ENCODE measurements at places on chromosomes 1 and 21. TPM values are rescaled to one million over a fixed set of nuclear protein-coding genes. Genes with fewer than 3 reads are reported as not detected.

SCCPDH gene
- total RNA-seq, result 79.0 TPM

SYPL2 gene
- total RNA-seq, result 4.2 TPM

VHLL gene
- total RNA-seq, result not detected

ANKRD35 gene
- 3.8 TPM for total RNA-seq

LRRC8B gene
- 21.9 TPM for total RNA-seq

DNA sequence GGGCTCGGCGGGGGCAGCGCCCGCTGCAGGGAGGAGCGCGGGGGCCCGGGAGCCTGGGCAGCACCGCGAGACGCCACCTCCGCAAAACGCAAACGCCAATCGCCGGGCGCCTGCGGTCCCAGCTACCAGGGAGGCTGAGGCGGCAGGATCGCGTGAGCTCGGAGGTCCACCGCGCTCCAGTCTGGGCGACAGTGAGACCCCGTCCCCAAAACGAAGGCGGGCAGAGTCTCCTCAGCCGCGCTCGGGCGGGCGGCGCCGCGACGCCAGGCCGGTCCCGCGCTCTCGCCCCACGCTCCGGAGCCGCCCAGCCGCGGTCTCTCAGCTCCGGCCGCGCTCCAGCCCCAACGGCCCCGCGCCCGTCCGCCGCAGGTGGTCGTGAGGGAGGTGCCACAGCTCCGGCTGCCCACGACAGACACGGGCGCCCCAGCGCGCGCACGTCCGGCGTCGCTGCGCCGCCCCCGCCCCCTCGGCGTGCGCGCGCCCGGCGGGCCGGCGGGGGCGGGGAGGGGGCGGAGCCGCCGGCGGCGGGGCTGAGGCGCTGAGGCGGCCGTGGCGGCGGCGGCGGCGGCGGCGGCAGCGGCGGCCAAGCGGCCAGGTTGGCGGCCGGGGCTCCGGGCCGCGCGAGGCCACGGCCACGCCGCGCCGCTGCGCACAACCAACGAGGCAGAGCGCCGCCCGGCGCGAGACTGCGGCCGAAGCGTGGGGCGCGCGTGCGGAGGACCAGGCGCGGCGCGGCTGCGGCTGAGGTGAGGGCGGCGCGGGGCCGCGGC, at the start of gene ADARB1:
Gene ADARB1 (plus strand): TSS at position 533 of the 770 bp plus-strand sequence. CDS start 97,077 bp downstream, outside the sequence.
- DNase-seq, result peak; percentile 77

DNA sequence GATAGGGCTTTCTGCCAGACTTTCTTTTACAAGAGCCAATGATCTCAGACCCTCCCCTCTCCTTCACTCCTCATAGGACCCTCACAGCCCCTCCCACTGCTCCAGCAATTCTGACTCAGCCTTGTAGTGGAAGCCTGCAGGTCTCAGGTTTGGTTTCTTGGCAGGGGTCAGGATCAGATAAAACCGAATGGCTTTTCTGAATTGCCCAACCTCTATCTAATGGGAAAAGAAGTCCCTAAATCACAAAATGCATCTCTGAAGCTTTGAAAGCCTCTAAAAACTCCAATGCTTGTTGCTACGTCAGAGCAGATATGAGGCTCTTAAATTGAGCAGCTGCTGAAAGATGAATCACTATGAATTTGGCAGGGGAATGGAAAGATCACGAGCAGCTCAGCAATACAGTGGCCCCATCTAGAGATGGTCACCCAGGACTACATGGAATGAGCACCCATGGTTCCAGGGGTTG, 74.5 kb downstream of the NID1 start:
- no peak for DNase-seq

DNA sequence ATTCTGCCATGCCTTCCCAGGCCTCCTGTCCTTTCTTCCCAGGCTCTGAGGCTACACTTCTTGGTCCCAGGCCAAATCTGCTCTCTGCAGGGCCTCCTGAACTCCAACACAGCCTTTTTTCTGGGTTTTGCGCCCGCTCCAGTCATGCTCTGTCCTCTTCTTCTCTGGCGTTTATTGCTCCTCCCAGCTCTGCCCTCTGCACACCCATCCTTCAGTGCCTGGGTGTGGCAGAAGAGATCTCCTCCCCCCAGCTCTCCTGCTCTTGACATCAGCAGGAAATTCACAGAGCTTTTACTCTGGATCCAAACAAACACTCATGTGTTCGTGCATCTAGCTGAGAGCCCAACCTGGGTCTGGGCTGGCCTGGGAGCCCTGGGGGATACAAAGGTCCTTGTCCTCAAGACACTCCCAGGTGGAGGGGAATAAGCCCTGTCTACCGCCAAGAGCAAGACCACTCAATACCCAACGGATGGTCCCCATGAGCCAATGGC, 22.9 kb upstream of the EPS8L3 start:
- peak; percentile 57 for DNase-seq

DNA sequence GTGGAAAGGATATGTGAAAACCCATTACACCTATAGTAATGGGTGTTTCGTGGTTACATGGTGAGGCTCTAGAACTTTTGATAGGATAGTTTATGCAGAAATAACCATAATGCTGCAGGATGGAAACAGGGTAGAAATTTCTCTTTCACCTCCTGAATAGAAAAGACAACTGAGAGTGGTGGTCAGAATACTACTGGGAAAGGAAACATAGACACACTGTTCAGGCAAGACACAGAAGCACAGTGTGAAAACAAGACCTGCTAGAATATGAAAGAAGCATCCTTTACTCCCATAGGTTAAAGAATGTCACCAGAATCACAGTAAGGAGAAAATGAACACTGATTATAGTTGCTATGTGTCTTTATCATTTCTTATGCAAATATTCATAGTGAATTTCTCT, 496.6 kb downstream of the DPYD start:
- DNase-seq, result no peak

DNA sequence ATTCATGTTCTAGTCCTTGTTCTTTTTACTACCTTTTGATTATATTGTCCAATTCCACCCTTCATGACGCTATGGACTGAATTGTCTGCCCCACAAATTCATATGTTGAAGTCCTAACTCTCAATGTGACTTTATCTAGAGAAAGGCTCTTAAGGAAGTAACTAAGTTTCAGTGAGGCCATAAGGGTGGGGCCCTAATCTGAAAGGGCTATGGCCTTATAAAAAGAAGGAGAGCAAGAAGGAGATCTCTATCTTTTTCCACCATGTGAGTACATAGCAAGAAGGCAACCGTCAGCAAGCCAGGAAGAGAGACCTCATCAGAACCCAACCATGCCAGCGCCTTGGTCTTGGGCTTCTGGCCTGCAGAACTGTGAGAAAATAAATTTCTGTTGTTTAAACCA, 95.9 kb downstream of the HIVEP3 start:
- DNase-seq, result no peak

DNA sequence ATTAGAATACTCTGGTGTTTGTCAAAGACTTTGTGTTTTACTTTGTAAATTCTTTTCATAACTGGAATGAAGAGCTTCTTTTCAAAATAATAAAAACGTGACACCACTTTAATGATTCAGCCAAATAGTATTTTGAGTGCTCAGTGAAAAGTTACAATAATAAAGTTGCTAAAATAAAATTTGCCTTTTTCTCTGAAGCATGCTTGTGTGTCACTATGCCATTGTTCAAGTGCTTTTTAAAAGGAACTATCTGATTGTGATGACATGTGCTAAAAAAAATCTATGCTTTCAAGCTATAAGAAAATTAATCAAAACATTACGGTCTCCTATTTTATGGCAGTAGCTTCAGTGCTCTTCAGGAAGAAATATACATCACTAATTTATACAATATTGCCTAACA, 1290.5 kb upstream of the B3GALT2 start:
- no peak for DNase-seq

DNA sequence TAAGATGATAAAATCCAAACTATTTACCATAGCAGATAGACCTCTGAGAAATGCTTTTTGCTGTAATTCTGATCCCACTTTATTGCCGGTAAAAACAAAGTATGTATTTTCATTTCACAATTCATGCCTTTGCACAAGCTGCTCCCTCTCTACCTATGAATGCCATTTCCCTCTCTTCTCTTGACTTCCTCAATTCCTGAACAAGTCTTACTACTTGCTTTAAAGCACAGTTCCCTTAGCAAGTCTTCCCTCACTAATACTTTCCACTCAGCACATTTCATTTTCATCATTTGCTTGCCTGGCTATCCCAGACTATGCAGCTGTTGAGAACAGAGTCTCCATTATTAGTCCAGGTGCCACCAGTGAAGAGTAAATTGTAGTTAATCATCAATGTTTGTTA, 13.8 kb downstream of the GPATCH2 start:
- no peak for DNase-seq

DNA sequence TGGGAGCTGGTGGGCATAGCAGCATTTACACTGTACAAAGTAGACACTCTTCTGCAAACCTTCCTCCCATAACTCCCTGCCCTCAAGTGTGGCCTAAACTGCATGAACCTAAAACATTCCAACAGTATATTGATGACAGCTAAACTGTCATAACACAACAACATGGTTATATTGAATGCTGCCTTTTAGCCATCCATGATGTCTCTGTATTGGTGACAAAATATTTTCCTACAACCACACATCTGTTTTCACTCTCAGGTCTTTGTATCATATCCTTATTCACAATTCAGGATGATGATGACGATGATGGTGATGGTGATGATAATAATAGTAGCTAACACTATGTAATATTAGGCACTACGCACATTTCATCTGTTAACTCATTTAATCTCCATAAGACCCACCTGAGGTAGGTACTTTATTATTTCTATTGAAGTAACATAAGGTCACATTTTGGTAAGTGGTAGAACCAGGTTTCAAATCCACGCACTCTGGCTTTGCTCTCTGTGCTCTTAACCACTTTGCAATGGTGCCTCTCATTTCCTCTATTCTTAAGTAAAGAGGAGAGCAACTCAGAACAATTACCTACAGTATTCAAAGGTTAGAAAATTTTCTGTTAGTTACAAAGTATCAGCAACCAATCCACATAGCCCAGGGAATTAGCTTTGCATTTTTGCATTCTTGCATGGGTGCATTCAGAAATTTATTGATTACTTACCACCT, 185.1 kb upstream of the LMO4 start:
- no peak for DNase-seq

GRCh38 chr21:17631195-17631594, 18.5 kb upstream of the BTG3 start:
- no peak for DNase-seq

GRCh38 chr1:29380532-29380931, 144.2 kb downstream of the PTPRU start:
- no peak for DNase-seq

DNA sequence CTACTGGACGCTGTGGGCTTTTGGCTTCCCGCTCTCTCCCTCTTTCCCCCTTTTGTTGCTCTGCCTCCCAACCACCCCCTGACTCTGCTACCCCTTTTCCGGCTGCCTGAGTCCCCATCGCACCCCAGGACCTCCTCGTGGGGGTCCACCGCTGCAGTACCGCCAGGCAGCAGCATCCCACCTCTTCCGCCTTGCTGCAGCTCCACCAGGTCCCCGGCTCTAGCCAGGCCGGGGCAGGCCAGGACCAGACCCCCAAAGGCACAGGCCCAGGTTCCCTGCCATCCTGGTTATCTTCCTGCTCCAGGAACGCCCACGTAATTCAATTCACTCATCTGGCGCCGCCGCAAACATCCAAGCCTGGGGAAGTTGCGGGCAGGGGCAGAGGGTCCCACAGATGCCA, 139.8 kb downstream of the LIPI start:
- DNase-seq, result no peak

DNA sequence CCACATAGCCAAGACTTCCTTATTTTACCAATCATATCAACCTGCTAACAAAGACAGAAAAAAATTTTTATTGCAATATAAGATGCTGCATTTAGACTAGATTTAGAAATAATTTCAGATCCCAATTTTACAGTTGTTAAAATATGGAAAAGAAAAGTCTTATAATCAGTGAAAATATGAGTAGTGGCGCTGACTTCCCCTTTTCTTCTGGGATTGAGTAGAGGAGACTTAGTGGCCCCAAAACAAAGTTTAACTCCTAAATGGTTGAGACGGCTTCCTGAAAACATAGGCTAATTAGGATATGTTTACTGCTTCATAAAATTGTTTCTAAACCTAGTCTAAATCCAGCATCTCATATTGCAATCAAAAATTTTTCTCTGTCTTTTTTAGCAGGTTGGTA, 68.4 kb downstream of the RAB3GAP2 start:
- DNase-seq, result no peak

DNA sequence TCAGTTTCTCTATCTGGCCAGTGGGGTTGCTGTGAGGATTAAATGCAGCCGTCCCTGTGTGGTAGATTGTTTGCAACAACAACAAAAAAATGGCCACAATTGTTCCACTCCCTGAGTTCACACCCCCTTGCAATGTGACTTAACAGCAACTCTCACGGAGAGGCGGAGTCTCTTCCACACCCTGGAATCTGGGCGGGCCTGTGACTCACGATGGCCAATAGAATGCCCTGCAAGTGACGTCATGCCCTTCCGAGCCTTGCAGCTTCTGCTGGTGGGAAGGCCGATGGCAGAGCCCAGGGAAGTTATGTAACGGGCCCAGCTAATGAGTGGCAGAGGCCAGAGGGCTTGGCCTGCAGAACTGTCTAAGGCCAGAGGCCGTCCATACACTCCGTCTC, 87.9 kb downstream of the RIPK4 start:
- DNase-seq, result peak; percentile 94

DNA sequence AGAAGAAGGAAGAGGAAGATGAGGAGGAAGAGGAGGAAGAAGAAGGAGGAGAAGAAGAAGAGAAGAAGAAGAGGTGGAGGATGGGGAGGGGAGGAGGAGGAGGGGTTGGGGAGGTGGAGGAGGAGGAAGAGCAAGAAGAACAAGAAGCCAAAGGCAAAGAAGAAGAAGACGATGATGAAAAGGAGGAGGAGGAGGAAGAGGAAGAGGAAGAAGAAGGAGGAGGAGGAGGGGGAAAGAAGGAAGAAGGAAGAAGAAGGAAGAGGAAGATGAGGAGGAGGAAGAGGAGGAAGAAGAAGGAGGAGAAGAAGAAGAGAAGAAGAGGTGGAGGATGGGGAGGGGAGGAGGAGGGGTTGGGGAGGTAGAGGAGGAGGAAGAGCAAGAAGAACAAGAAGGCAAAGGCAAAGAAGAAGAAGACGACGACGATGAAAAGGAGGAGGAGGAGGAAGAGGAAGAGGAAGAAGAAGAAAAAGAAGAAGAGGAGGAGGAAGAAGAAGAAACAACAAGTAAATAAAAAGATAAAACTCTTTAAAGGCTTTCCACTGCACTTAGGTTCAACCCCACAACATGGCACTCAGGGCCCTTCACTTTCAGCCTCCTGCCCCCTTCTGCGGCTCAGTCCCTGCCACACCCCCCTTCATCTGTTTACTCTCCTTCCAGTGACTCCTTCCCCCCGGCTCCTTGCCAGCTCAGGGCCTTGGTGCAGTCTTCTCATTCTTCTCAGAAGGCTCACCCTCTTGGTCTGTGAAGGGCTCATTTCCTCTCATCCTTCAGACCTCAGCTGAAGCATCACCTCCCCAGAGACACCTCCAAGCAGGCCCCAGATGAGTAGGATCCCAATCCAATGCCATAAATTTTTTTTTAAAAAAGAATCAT, 114.0 kb downstream of the KCNN3 start:
- DNase-seq, result peak; percentile 10

- DNase-seq, result no peak
Observed at GRCh38 chr1:85058786-85059185, 10.5 kb upstream of the MCOLN3 start.

DNA sequence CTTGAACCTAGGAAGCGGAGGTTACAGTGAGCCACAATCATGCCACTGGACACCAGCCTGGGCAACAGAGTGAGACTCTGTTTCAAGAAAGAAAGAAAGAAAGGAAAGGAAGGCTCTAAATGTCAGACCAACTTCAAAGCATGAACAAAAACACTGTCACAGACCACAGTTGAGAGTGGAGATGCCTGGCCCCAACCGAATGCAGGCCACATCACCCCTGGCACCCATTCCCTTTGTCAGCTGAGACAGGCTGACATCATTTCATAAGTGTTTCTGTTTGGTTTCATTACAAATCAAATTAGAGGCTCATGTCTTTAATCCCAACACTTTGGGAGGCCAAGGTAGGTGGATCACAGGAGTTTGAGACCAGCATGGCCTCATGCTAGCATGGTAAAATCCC, 28.6 kb upstream of the NADK start:
- no peak for DNase-seq

Measured in sciatic nerve (tissue), 2 donors.